ENCODE measurements at places on chromosomes 1 and 21. TPM values are rescaled to one million over a fixed set of nuclear protein-coding genes. Genes with fewer than 3 reads are reported as not detected.
A peak's percentile ranks its signal among the peaks of the same experiment; 100 is the strongest.

DNA sequence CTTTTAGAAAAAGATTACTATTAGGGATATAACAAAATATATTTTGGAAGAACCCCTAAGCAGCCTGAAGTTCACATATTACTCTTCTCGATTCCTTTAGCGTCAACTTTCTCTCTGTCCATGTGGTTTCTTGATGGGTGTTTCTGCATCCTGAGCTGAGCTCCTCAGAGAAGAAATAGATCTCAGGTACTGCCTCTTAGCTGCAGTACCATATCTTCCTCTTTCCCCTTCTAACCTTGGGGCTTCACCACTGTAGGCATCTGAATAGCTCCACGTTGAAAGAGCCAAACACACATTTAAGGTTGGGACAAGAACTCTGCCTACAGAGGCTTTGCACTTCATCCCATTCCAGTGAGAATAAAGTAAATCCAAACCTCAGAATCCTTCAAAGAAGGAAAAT, 59.2 kb downstream of the SAMSN1 start:
- DNase-seq = no peak

DNA sequence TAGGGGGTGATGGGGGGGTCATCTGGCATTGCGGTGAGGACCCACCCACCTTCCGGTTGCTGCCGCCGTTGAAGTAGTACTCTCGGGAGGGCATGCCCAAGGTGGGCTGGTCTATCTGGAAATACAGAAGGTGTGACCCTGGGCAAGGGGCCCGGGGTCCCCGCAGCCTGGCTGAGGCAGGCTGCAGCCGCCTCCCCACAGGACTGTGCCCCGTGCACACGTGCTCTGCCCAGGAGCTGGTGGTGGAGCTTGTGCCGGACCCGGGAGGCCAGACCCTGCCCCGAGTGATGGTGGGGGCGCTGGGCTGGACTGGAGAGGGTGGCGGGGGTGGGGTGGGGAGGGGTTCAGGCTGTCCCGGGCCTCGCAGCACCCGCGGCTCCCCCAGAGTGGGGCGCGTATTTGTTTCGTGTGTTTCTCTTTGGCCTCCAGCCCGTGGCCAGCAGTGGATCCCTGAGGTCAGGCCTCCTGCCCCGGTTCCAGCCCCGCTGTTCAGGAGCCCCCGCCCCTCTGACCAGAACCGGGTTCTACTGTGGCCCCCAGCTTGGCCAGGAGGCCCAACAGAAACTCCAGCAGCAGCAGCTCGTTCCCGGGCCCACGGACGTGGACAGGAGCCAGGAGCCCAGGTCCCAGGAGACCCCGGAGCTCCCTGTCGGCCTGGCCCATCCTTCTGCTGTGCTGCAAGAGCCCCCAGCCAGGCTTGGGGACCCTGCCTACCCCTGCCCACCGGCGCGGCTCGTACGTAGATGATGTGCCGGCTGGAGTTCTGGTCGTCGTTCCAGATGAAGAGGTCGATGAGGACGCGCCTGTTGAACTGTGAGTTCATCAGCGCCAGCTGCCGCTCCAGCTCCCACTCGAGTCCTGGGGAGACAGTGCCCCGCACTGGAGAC, 19.2 kb downstream of the PRXL2B start:
- no peak for DNase-seq

DNA sequence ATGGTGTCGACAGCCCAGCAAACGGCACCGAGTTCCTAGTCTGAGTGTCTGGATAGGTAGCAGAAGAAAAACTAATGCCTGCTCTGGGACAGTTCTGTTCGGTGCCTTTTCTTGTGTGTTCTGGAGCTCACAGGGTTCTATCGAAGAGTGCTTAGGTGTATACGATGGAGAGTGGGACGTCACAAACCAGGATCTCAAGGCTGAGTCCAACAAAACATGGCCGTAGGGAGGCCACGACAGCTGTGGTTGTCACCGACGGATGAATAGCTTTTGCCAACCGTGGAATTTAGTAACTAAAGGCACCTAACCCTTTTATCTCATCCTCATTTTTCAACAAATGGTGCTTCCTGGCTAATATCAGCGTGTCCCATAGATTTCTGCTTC, 635 bp upstream of the SYNJ1 start:
- no peak for DNase-seq

DNA sequence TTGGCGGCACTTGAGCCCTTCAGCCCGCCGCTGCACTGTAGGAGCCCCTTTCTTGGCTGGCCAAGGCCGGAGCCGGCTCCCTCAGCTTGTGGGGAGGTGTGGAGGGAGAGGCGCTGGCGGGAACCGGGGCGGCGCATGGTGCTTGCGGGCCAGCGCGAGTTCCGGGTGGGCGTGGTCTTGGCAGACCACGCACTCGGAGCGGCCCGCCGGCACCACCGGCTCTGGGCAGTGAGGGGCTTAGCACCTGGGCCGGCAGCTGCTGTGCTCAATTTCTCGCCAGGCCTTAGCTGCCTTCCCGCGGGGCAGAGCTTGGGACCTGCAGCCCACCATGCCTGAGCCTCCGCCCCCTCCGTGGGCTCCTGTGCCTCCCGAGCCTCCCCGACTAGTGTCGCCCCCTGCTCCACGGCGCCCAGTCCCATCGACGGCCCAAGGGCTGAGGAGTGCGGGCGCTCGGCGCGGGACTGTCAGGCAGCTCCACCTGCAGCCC, 673.7 kb upstream of the BRINP3 start:
- no peak for DNase-seq

GRCh38 chr1:55313903-55314302, 98.7 kb upstream of the USP24 start:
- DNase-seq = no peak

DNA sequence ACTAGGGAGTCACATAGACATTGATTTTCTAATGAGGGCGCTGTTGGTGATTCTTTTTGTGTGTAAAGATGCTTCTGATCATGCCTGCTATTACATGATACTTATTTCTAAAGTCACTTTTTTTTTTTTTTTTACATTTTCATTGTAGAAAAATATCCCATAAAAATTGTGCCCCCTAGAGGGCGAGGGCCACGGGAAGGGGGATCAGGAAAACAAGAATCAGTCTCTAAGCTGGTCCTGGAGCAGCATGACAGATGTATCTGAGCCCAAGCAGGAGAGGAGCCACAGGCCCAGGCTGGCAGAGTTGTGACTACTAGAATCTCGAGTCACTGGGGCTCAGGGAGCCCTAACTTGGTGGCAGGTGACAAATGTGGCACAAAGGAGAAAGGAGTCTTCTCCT, 28.1 kb downstream of the ZSCAN20 start:
- no peak for DNase-seq

GRCh38 chr1:74399249-74399648, 113.2 kb downstream of the LRRC53 start:
- no peak for DNase-seq

DNA sequence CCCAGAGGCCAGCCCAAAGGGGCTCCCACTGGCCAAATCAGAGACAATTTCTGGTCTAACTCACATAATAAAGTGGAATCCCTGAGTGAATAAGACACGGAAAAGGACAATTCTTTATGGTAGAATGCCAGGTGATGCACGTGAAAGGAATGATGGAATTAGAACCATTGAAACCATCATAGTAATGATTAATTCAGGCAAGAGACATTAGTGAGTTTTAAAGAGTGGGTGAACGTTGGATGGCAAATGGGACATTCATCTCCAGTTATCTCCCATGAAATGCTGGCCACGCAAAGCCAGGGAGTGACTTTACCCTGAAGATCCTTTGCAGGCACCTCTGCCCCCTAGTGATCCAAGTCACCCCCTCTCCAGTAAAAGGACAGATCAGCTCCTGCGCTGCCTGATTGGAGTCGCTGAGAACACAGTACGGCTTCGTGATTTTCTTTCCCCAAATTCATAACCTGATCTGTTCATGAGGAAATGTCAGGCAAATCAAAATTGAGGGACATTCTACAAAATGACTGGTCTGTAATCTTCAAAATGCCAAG, 87.5 kb downstream of the AJAP1 start:
- no peak for DNase-seq

- no peak for DNase-seq
Measured at GRCh38 chr1:228717081-228717480, 18.2 kb upstream of the RHOU start.

GRCh38 chr21:36966821-36967768, 626 bp upstream of the HLCS start:
- peak; percentile 63 for DNase-seq

DNA sequence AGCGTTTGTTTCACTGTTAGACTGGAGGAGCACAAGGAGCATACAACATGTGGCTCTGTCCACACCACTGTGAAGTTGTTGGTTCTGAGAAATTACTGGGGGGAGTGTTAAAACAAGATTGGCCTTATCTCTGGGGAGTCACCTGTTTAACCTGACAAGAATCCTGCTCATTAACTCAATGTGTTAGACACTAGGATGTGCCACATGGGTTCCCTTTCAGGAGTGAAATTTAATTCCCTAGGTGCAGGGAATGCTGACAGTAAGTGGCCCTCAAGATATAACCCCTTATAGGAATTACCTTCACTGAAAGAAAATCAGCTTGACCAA, 45.8 kb upstream of the WNT2B start:
- no peak for DNase-seq

DNA sequence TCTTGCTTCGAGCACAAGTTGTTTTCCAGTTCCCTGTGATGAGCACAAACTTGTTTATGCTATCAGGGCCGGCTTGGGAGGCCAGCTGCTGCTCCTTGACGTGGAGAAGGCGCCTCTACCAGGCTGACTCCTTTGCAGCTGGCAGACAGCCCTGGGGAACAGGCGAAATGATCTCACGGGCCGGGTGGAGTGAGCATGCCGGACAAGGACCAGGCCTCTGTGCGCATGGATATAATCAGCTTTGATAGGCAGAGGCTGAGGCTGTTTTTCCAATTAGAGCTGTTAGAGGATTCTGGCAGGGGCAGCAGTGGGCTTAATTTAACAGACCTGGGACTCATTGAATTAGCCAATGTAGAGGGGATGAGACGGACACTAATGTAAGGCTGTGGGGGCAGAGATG, 38.9 kb downstream of the FAM163A start:
- peak; percentile 89 for DNase-seq

DNA sequence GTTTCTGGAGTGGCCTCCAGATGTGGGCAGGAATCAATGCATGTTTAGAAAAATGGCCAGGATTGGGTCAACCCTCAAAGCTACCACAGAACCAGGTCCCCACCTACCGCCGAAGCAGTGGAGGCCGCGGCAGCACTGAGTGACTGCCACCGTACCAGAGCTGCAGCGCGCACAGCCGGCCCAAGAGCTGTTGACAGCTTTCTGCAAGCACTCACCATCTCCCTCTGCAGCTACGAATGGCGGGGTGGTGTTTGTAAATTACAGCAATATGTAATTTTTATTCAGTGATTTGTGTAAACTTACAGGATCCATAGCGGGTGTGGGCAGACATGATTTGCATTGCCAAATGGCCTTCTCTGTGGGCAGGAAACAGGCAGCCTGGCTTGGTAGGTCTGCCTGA, 96.4 kb downstream of the CAMK2N1 start:
- no peak for DNase-seq

GRCh38 chr21:32516756-32517649, 68.3 kb downstream of the TCP10L start:
- DNase-seq = no peak

GRCh38 chr21:33386222-33386784, 16.9 kb upstream of the IFNGR2 start:
- no peak for DNase-seq

GRCh38 chr1:234610666-234611224, 767 bp upstream of the IRF2BP2 start:
- DNase-seq = peak; percentile 96

GRCh38 chr1:31783846-31784245, 19.7 kb upstream of the ADGRB2 start:
- peak; percentile 13 for DNase-seq

GRCh38 chr1:110225212-110225611, 15.1 kb downstream of the KCNC4 start:
- no peak for DNase-seq

GRCh38 chr1:6783936-6784559, 1.2 kb upstream of the CAMTA1 start:
- no peak for DNase-seq

GRCh38 chr1:113871597-113872113, at the start of gene PTPN22:
Gene PTPN22, minus strand, starts transcription at chr1:113871712.
- DNase-seq = no peak

GRCh38 chr1:21623410-21623961, 45.7 kb downstream of the RAP1GAP start:
- no peak for DNase-seq

GRCh38 chr1:29457496-29458368, 221.4 kb downstream of the PTPRU start:
- DNase-seq = no peak

DNA sequence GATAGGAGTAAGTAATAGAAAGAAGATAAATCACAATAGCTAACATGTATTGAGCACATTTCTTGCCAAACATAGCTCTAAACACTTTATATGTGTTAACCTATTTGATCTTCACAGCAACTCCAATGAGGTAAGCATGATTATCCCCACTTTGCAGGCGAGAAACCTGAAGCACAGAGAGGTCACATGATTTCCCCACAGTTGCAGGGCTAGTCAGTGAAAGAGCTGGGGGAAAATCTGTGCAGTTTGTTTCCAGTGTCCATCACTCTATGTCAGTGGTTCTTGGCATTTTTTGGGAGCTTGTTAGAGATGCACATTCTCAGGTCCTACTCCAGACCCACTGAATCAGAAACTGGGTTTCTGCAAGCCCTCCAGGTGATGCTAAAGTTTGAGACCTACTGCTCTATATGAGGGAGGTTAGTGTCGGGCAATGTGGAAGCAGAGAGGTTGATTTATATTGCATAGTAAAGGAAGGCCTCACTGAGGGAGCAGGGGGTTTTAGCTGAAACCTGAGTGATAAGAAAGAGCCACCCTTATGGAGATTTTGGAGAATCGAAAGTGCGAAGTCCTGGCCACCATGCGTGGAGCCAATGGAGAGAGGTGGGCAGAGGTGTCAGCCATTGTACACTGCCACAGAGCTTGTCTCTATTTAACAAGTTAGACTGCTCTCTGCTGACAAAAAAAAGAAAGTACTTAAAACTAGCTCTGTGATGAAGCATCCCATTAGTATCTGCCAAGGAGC, 20.9 kb downstream of the MCOLN3 start:
- DNase-seq = no peak

The TMEM59 gene
- 268 TPM for total RNA-seq

The LRRC41 gene
- 99.8 TPM for total RNA-seq

The SPATA46 gene
- not detected for total RNA-seq

The MYCL gene
- not detected for total RNA-seq

The CHODL gene
- total RNA-seq = 1.9 TPM

The ARMH1 gene
- 13.8 TPM for total RNA-seq

The RGS4 gene
- total RNA-seq = 0.20 TPM

The GPN2 gene
- 20.4 TPM for total RNA-seq

The AGO3 gene
- total RNA-seq = 30.7 TPM

The FCRL5 gene
- 0.60 TPM for total RNA-seq

The LCK gene
- 1.3 TPM for total RNA-seq

The ORC1 gene
- total RNA-seq = 0.23 TPM

The VHLL gene
- total RNA-seq = not detected

The UROD gene
- total RNA-seq = 74.7 TPM

Data from ovary (tissue), 10 donors.